ENCODE measurements at places on chromosomes 6 and 20. TPM values are rescaled to one million over a fixed set of nuclear protein-coding genes. Genes with fewer than 3 reads are reported as not detected.

DNA sequence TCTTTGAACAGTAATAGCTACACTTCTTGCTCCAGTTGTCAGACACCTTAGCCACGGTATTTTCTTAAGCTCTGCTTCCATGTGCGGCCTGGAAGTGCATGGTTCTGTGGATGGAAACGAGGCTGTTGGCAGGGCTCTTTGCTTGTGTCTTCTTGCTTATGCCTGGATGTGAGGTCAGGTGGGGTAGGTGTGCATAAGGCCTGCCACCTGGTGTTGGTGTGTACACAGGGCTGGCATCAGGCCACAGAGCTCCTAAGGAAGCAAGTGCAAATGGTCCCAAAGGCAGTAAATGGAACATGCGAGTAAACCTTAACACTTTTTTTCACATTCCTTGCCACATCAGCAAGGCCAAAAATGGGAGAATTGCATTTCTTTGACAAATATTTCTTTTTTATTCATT is 158.1 kb upstream of the GMDS start:
- no peak for DNase-seq

GRCh38 chr6:139894271-139894670 is 519.8 kb upstream of the CITED2 start:
- no peak for DNase-seq

- no peak for DNase-seq
These were observed 413.5 kb downstream of the BCKDHB start for GRCh38 chr6:80519811-80520594.

DNA sequence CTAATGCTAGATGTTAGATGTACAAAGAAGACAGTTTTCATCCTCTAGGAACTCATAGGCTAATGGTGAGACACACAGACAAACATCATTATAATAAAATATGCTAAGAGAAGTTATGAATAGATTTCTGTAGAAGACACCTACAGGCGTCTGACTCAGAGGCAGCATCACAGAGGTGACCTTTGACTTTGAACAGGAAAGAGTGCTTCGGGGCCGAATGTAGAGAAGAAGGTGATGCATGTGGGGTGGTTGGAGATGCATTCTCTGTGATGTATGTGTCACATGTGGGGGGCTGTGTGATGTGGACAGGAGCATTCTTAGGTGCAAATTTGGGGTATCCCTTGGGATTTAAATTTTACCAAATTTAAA is 6.8 kb downstream of the GUCA1A start:
- DNase-seq, result peak; percentile 61

GRCh38 chr20:63518946-63519667 is 1.5 kb upstream of the PPDPF start:
- no peak for DNase-seq

DNA sequence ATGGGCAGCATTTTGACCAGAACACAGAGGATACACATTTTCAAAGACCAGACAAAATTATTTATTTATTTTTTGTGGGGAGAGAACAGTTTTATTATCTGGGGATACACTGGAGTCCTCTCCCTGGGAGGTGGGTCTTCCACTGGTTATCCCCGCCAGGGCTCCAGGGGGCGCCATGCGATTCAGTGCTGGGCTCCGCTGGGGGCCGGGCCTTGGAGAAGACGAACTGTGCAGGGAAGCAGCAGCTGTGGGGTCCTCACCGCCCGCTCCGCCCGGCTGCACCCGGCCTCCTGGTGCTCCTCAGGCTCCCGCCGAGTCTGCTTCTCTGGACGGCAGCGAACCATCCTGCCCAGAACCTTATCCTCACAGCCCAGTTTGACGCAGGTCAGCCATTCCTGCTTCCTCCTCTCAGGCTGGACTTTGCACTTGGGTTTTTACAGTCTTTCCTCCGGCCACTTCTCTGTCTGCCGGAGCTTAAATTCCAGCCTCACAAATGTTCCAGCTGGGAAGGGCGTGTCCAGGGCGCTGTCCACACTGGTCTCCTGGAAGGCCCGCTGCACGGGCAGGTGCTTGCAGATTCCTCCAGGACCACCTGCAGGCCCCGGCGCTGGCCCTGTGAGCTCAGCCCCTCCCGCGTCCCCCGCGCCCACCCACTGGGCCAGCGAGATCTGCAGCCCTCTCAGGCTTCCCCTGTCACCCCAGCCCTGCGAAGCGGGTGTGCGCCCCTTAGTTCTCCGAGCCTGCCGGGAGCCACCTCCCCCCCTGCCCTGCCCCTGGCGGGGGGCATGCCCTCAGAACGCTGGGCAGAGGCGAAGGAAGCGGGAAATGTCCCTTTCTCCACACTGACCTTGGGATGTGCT is 1830.0 kb upstream of the DEFB115 start:
- no peak for DNase-seq

DNA sequence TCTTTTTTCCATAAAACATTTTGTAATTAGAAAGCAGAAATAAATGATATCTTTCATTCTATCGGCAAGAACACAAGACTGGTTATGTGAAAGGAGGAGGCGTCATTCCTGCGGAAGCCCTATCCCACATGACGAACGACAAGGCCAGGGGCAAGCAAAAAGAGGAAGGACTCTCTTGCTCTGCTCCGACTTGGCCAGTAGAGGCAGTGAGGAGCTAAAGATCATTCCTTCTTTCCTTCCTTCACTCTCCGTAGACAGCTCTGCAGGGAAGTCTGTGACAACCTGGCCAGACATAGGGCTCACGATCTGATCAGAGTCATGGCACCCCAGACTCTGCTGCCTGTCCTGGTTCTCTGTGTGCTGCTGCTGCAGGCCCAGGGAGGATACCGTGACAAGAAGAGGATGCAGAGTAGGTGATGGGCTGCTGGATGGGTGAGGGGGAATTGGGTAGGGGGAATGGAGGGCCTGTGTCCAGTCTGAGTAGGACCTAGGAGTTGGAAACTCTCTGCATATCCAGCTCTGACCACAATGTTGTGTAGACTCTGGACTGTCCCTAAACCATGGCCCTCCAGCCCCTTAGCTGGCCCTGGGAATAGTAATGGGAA is at the start of gene WFDC10A:
Gene WFDC10A, plus strand, starts transcription at position 244 of the 605 bp plus-strand sequence. Its CDS starts 75 bp downstream, at position 319.
- DNase-seq, result peak; percentile 53

DNA sequence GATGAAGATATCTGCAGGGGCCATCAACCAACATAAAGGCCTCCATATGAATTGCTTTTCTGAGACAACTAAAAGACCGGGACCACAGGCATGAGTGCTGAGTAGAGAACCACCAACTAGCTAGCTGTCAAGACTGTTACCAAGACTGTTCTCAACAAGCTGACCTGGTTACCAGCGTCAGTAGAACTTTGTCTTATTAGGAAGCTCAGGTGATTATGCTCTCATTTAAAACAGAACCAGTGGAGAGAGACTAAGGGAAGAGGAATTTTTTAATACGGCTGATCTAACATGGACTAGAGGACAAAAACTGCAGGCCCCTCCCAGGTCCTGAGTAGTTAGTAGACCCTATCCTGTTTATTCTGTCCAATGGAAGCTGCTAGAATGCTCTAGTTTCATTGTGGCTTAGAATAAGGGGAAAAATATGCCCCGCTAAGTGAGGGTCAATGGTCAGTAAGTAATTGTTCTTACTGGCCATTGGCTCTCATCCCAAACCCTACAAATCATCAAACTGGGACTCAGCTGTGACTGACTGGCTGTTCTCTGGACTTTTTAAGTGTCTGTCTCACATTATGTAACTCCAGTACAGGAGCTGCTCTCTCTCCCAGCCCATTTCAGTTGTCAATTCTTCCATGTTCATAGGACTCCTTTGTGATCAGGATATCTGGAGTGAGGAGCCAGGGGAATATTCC is 3.8 kb upstream of the DYNLRB1 start:
- DNase-seq, result no peak

- DNase-seq, result peak; percentile 49
These were observed 2.0 kb downstream of the SOX4 start for GRCh38 chr6:21595285-21596144.

GRCh38 chr20:24131281-24131680 is 142.7 kb upstream of the GGTLC1 start:
- DNase-seq, result no peak

- DNase-seq, result no peak
These were observed 233.5 kb upstream of the TAB2 start for GRCh38 chr6:149084026-149084425.

DNA sequence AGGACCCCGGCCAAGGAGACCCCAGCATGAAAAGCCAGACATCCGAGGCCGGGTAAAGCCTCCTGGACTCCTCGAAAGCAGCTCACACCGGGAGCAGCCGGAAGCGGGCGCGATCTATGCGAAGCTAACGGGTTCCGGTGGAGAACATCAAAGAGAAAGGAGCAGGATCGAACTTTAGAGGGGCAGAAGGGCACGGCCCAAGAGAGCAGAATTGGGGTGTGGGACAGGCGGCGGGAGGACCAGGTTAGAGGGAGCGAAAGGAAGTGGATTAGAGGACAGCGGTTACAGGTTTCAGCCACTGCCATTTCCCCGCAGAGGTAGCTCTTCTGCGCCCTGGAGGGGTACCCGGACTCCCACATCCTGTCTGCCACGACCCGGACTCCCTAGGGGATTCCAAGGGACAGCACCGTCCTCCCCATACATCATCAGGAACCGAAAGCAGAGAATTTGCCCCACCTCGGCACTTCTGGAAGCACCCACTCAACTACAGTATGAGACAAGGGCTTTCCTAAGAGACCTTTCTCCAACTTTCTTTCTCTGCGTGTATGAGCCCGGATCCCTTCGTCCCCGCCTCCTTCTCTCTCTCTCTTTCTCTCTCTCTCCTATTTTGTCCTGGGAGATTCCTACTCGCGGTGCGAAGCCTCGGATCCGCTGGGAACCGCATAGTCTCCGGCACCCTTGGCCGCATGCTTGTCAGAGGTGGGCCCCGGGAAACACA is 507 bp upstream of the VGLL2 start:
- DNase-seq, result peak; percentile 43

DNA sequence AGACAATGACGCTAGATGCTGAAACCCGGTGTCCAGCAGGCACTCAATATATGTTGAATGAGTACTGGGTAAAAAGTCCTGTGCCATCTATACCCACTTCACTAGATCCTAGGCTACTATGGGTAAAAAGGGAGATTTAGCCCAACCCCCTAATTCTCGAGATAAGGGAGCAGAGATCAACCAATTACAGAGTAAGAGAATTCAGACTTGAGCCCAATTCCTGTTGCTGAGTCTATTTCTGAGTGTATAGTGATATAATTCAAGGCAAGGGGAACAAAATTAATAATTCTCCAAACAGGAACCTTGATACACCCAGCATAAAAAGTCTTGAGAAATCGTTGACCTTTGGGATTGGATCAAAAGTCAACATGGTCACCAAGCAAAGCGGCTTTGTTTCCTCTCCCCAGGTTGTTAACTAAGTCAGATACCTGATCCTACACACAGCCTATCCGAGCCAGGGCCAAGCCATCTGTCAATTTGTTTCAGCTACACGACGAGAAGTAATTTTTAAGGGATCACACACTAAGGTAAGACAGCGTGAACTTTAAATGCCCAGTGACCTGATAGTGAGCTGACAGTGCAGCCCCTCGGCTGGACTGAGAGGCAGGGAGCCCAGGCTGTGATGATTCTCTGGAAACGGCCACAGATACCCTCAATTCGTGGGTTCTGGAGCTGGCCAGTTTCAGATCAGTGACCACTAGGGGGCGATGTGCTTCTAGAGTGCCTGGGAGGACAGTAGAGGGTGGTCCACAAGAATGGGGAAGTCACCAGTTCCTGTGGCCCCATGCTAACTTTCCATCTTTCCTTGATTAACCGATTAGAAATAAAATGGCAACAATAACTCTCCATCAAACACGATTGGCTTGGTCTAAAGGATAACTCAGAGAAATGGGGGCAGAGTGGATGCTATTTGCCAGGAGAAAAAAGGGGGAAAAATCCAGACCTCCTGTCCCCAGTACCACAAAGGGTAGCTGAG is 46.2 kb downstream of the SLC22A23 start:
- peak; percentile 79 for DNase-seq

GRCh38 chr6:121670511-121670910 is 235.1 kb downstream of the GJA1 start:
- no peak for DNase-seq

- peak; percentile 19 for DNase-seq
These were observed 54.9 kb upstream of the GPR31 start for GRCh38 chr6:167212713-167213005.

GRCh38 chr6:21946298-21946783 is 350.5 kb downstream of the PRL start:
- DNase-seq, result no peak

DNA sequence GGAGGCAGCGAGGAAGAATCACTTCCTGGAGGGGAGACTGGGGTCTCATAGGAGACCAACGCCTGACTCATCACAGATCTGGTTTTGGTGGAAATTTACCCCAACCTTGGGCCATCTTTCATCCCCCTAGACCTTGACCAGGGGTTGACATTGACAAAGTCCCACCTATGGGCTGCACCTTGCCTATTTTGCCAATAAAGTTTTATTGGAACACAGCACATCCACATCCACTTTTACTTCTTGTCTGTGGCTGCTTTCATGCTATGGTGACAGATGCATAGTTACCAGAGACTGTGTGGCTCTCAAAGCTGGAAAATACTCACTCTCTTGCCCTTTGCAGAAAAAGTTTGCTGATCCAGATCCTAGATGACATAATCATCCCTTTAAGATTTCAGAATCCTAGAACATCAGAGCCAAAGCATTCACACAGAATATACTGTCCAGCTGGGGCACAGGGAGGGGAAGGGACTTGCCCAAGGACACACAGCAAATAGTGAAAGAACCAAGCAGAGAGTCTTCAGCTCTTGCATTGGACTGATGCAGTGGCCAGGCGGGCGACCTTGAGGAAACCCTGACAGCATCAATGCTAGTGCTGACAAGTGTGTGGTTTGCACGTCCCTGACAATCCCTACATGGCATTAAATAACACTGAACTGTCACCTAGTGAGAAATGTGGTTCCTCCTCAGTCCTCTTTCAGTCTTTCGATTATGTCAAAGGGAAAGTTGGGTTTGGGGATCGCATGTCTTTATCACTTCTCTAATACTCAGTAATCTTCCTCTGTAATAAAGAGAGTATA is 41.2 kb downstream of the CD40 start:
- no peak for DNase-seq

DNA sequence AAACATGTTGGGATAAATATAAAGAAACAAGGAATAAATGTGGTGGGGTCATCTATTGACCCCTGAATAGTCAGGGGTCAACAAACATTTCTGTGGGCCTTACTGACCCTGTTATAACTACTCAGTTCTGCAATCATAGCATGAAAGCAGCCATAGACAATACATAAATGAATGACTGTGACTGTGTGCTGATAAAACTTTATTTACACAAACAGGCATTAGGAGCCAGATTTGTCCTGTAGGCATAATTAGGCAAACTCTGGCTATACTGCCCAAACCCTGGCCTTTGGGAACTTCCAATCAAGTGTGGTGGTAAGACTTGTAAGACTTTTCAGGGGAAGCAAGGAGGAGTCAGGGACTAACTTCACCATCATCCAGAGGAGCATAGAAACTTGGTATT is 222.7 kb downstream of the KHDC1L start:
- DNase-seq, result no peak

GRCh38 chr6:131724114-131724513 is 13.3 kb upstream of the CTAGE9 start:
- no peak for DNase-seq

TNF gene
- total RNA-seq, result 93.3 TPM

GRIK2 gene
- total RNA-seq, result not detected

APCDD1L gene
- not detected for total RNA-seq

CEP250 gene
- total RNA-seq, result 50.4 TPM

TTK gene
- 39.1 TPM for total RNA-seq

LAMP5 gene
- not detected for total RNA-seq

FAXC gene
- 0.16 TPM for total RNA-seq

MYB gene
- total RNA-seq, result 29.2 TPM

UFL1 gene
- total RNA-seq, result 27.3 TPM

MUC21 gene
- total RNA-seq, result not detected

UBD gene
- total RNA-seq, result 0.32 TPM
